Kasumi-1 (cell line): ENCODE measurements at places on chromosomes 11 and 22.

- DNase-seq, result peak; percentile 100
Measured at GRCh38 chr11:118792570-118793124, 1.7 kb upstream of the DDX6 start.

DNA sequence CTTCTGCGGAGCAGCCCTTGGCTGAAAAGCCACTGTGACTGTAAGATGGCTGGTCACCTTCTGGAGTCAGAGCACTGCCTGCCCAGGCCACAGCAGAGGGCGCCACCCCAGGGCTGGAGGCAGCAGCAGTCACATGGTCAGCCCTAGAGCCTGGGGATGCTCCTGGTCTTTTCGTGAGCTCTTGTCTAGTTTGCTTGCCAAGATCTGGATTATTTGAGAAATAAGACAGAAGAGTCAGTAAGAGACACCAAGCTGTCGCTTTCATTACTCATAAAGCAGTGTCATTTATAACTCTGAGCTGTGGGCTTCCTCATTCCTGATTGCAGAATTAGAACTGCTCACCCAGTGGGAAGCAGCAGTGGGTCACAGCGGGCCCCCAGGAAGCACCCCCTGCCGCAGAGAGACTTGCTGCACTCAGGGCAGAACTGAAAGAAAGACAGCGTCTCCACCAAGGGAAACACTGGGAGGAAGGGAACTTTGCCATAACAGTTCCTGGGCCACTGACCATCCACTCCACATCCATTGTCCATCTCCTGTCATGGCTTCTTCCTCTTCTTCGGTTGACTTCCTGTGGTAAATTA is 56.7 kb downstream of the PPP6R2 start:
- peak; percentile 79 for DNase-seq

- DNase-seq, result no peak
Measured at GRCh38 chr11:86670911-86671310, 1.5 kb downstream of the ME3 start.

- DNase-seq, result no peak
Measured at GRCh38 chr11:1696608-1697570, at the start of gene KRTAP5-6. Gene KRTAP5-6, plus strand, starts transcription at chr11:1697195. Its CDS starts 51 bp downstream, at chr11:1697246.

- no peak for DNase-seq
Measured at GRCh38 chr11:108084811-108085210, 36.6 kb upstream of the ACAT1 start.

- DNase-seq, result peak; percentile 41
Measured at GRCh38 chr11:94768602-94769541, 716 bp downstream of the AMOTL1 start.

DNA sequence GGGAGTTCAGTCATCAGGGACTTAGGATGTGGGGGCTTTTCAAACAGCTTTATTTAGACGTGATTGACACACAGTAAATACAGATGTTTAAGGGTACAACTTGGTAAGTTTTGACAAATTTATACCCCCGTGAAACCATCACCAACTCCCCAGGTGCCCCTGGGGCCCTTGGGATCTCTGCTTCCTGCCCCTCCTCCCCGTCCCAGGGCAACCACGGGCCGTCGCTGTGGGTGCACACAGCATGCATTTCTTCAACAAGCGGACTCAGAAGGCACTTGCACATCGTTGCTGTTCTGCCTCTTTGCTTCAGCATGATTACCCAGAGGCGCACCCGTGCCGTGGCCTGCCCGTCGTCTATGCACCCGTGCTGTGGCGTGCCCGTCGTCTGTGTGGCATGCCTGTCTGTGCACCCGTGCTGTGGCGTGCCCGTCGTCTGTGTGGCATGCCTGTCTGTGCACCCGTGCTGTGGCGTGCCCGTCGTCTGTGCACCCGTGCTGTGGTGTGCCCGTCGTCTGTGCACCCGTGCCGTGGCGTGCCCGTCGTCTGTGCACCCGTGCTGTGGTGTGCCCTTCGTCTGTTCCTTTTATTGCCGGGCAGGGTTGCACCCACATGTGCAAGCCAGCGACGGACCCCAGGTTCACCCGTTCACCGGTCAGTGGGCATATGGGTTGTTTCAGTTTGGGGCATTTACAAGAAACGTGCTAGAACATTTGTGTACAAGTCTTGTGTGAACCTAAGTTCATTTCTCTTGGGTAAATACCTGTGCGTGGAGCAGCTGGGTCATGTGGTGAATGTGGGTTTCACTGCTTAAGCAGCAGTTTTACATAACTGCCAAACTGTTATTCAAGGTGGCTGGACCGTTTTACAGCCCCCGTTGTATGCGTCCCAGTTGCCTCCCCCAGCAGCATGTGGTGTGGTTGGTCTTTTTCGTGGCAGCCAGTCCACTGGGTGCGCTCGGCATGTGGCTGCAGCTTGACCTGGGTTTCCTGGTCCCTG is 8.3 kb downstream of the CD81 start:
- DNase-seq, result no peak
